NCI-H2029 (cell line): ENCODE measurements at places on chromosomes 2 and 18.

- no peak for DNase-seq
These were observed 148.7 kb upstream of the SLC1A4 start for GRCh38 chr2:64840426-64840881.

- DNase-seq = no peak
These were observed 23.6 kb downstream of the ZEB2 start for GRCh38 chr2:144496092-144496976.

DNA sequence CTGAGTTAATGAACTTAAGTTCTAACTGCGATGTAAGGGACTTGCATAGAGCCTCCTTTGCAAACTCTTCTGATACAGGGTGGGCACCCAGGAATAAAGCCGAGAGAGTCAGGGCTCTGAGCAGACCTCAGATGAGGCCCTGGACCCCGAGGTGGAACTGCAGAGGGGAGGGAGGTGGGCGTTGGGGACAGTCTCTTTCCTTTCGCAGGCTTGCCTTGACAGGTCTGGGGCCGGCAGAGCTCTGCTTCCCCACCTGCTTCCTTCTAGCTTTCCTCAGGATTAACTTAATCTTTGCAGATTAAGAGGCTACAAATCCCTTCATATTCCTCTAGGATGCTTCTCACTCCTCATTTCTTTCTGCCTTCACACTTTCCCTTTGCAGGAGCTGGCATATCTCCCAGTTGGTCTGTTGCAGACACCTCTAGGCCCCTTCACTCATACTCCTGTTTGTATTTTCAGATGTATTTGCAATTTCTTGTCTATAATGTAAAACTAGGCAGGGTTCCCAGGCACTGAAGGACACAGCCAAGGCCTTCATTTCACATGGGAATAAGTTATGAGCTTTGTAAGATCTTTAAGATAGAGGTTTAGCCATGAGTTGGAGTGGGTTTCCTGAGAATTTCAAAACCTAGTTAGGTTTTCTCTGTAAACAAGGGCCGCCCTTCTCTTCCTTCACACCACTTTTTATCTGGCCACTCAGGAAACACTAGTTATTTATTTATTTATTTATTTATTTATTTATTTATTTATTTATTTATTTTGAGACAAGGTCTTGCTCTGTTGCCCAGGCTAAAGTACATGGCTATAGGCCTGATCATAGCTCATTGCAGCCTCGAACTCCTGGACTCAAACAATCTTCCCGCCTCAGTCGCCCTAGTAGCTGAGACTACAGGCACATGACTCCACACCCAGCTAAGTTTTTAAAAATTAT is 70.9 kb downstream of the MTCL1 start:
- DNase-seq = no peak

- DNase-seq = peak; percentile 3
These were observed 3.1 kb downstream of the PAIP2B start for GRCh38 chr2:71223767-71224333.

DNA sequence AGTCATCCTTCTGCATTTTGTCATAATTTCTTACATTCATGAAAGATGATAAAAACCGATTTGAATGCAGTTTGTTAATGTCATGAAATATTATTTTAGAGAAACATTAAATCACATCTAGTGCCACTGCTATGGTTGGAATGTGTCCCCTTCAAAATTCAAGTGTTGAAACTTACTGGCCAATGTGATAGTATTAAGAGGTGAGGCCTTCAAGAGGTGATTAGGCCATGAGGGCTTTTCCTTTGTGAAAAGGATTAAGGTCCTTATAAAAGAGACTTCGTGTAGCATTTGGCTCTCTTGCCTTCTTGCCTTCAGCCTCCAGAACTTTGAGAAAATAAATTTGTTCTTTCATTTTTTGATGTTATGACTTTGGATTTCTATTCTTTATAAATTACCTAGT is 117.2 kb downstream of the RGPD3 start:
- DNase-seq = no peak

DNA sequence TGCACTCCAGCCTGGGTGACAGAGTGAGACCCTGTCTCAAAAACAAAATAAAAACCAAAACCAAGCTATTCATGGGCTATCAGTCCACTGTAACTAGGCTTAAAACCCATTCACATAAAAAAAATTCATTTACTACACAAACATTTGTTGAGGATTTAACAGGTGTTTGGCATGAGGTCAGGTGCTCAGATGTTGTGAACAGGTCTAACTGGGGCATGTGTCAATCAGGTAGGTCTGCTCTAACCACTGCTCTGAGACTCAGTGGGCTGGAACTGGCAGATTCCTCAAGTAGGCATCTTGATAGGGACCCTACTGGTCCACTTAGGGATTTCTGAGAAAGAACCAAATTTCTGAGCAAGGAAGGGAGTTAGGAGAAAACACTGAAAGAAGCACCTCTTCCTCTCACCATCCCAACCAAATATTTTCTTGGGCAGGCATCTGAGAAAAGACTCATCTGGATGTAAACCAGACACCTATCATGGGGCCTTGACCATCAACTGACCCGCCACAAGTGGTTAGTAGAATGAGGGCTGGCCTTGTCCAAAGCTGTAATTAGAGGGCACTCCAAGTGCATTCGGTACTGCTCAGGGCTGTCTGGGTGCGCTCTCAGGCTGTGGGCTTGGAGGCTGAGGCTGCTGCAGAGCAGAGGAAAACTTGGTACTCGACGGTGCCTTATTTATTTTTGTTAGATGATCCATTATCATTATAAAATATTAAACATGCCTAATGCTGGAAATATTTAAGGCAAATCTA is 33.9 kb downstream of the WIPF1 start:
- no peak for DNase-seq

GRCh38 chr2:120509213-120509815 is 163.4 kb downstream of the INHBB start:
- no peak for DNase-seq
